ENCODE measurements at places on chromosomes 11 and 22.

- peak; percentile 50 for DNase-seq
These were observed at the start of gene POGLUT3 for GRCh38 chr11:108498046-108498815. TSS of gene POGLUT3 (minus strand) at chr11:108498384. CDS start at chr11:108498366, 18 bp downstream.

GRCh38 chr11:111329306-111330204, 31.2 kb downstream of the POU2AF3 start:
- DNase-seq, result no peak

GRCh38 chr22:20864186-20864908, 5.5 kb downstream of the SNAP29 start:
- no peak for DNase-seq

DNA sequence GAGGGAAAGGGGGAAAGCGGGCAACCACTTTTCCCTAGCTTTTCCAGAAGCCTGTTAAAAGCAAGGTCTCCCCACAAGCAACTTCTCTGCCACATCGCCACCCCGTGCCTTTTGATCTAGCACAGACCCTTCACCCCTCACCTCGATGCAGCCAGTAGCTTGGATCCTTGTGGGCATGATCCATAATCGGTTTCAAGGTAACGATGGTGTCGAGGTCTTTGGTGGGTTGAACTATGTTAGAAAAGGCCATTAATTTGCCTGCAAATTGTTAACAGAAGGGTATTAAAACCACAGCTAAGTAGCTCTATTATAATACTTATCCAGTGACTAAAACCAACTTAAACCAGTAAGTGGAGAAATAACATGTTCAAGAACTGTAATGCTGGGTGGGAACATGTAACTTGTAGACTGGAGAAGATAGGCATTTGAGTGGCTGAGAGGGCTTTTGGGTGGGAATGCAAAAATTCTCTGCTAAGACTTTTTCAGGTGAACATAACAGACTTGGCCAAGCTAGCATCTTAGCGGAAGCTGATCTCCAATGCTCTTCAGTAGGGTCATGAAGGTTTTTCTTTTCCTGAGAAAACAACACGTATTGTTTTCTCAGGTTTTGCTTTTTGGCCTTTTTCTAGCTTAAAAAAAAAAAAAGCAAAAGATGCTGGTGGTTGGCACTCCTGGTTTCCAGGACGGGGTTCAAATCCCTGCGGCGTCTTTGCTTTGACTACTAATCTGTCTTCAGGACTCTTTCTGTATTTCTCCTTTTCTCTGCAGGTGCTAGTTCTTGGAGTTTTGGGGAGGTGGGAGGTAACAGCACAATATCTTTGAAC, 6.8 kb downstream of the MALAT1 start:
- DNase-seq, result no peak

GRCh38 chr22:46443850-46444389, 93.5 kb downstream of the CELSR1 start:
- no peak for DNase-seq

- DNase-seq, result no peak
These were observed 32.2 kb downstream of the ZBTB16 start for GRCh38 chr11:114091516-114092397.

DNA sequence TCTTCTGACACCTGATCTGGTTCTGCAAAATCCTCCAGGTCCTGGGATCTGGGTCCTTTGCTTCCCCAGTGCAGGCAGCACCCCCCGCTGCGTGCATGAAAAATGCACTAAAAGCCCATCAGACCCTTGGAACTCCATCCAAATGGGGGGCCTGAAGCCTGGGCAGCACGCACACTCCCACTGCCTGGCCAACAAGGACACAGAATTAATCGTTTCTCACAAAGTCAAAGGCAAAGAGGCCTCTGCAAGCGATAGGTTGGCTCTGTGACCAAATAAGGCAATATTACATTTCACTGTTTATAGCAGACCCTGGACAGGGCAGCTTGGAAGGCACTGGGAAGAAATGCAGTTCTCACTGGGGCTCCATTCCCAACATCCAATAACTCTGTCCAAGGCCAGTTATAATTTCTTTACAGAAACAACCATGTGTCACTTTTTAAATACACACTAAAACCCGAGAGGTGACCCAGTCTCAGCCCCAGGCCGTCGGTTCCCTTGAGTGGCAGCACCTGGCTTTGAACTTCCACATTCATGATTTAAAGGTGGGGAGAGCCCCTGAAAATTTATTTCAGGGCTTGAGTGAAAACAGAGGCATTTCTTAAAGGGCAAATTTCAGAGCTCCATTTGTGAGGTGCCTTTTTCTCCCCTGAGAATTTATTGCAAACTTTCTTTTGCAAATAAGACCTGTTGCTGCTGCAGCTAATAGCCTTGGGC, 114.4 kb upstream of the ANO1 start:
- DNase-seq, result no peak

DNA sequence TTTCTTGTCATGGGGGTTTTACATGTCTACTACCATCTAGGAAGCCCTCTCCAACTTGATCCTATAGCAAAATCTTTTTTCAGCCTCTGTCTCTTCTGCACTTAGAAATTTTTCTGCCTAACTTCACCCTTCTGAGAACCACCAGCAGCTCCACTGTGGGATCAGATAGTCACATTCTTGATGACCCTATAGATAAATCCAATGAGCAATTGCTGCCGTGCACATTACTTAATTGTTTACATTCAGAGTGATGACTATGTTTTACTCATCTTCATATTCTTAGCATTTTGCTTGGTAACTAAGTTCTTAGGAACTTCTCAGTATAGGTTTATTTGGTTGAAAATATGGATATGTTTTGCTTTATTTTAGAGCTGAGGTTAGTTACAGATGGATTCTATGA, 12.4 kb upstream of the ETS1 start:
- DNase-seq, result no peak

- peak; percentile 41 for DNase-seq
These were observed 165.9 kb upstream of the NCAM1 start for GRCh38 chr11:112795142-112795815.

DNA sequence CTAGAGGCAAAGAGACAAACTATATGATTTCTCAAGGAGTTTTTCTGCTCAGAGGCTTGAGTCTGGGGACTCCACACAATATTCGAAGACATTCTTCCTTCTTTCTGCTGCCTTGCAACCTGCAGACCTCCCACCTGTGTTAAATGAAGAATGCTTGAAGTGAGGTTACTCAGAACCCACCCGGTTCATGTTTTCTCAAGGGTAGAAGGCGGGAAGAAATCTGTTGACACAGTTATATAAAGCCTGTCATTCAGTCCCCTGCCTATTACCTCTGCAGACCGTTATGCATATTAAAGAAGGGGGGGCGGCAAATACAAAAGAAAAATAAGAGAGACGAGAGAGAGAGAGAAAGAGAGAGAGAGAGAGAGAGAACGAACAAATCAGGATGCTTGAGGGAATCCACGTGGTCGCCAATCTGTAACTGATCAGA, 2.2 kb upstream of the KMT2A start:
- DNase-seq, result no peak

- DNase-seq, result no peak
These were observed 55.1 kb upstream of the SCUBE2 start for GRCh38 chr11:9146477-9146876.

GRCh38 chr11:92552942-92553341, 328.3 kb downstream of the FAT3 start:
- DNase-seq, result no peak

- DNase-seq, result no peak
These were observed 41.1 kb upstream of the CD82 start for GRCh38 chr11:44524346-44524745.

- DNase-seq, result no peak
These were observed 102.2 kb upstream of the FGF3 start for GRCh38 chr11:69921128-69922014.

DNA sequence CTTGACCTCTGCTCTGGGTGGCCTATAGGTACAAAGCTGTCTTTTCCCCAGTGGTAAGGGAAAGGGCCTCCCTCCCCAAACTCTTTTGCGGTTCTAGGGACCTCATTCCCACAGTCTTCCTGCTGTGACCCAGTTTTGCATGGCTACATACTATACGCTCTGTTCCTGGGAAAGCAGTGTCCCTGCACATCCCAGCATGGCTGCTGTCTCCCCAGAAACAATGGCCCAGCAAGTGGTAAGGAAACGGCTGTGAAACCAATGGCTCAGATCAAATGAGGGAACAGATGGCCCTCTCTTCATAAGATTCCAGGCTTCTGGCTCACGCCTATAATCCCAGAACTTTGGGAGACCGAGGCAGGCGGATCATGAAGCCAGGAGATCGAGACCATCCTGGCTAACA, 41.1 kb downstream of the RPL27A start:
- DNase-seq, result no peak

DNA sequence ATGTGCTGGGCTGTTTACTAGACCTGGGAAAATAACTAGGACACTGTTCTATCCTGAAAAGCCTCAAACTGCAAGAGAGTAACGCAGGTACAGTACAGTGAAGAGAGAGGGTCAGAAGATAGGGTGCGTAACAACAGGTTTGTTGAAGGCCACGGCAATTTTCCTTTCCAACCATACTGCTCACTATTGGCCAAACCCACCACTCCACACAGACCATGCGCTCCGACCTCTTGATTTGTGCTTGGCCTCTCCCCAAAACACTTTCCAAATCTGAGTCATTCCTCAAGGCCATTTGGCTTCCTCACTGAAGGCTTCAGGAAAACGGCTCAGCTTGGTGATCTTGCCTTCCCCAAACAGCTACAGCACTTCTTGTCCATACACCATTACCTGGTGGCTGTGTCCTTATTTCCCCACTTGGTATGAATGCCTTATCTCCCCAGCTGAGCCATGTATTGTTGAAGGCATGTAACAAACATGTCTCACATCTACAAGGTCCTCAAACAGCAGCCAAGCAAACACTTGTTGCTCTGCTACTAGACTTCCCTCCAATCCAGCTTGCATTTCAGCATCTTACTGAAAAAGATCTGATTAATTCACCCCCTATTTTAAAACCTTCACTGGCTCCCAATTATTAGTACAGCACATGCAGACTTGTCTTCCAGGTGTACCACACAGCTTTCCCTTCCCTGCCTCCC, 40.9 kb downstream of the TCF20 start:
- no peak for DNase-seq

- no peak for DNase-seq
These were observed 253.7 kb upstream of the POU2AF2 start for GRCh38 chr11:110991661-110992355.

GRCh38 chr11:21564095-21564494, 628.8 kb upstream of the ANO5 start:
- DNase-seq, result no peak

GRCh38 chr11:64665411-64665821, 57.6 kb downstream of the NRXN2 start:
- DNase-seq, result no peak

GRCh38 chr22:24565077-24565476, 9.3 kb downstream of the SNRPD3 start:
- no peak for DNase-seq

- DNase-seq, result peak; percentile 37
These were observed 753 bp downstream of the PRPF19 start for GRCh38 chr11:60905551-60906113.

- DNase-seq, result no peak
These were observed 42.2 kb downstream of the BUD13 start for GRCh38 chr11:116730601-116731000.

DNA sequence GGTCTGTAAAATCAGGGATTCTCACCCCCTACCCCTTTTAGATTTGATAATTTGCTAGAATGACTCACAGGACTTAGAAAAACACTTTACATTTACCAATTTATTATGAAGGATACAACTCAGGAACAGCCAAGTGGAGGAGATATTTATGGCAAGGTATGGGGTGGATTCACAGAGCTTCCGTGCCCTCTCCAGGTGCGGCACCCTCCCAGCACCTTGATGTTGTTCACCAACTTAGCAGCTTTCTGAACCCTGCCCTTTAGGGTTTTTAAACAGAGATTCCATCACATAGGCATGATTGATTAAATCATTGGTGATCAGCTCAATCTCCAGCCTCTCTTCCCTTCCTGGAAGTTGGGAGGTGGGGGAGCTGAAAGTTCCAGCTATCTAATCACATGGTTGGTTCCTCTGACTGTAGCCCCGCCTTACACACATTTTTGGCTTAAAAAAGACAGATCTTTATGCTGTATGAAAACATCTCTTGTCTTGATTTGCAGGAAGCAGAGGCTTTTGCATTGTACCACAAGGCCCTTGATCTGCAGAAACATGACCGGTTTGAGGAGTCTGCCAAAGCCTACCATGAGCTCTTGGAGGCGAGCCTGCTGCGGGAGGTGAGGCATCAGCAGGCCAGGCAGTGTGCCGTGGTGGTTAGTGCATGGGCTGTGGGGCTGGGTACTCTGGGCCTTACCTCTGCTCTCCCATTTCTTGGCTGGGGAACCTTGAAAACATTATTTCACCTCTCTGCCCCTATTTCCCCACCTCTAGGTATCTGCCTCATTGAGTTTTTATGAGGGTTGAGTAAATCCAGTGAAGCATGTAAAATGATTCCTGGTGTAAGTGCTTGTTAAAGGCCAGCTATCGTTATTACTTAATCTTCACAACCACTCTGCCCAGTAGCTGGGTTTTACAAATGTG, 27.0 kb downstream of the CABIN1 start:
- DNase-seq, result no peak

GRCh38 chr22:36900880-36901279, 12.5 kb upstream of the CSF2RB start:
- DNase-seq, result no peak

- DNase-seq, result peak; percentile 86
These were observed 13.2 kb downstream of the RAC2 start for GRCh38 chr22:37230673-37231405.

GRCh38 chr11:44637487-44637886, 72.0 kb downstream of the CD82 start:
- no peak for DNase-seq

DNA sequence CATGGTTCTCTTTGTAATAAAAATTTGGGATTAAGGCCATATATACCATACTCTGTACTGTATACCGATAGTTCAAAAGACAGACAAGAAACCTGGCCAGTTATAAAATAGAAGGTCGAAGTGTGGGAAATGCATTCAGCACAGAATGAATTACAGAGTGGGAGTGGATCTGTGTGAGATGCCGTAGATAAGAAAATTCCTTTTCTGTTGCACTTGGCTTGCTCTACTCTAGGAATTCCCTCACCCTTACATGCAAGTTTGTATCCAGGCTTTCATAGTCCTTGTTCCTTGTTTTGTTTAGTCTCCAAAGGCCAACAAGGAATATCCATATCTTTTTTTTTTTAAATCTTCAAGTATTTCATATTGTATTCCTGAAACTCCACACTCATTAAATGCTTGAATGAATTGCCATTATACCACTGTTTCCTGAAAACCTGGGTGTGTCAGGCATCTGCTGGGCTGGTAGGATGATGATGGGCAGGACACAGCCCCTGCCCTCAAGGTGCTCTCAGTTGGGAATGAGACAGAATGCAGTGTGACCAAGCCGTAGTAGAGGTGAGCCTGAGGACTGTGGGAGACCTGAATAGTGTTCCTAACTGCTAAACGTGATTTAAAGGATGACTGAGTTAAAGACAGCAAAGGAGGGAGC, 53.5 kb downstream of the TEAD1 start:
- DNase-seq, result no peak

Data from activated CD4-positive, alpha-beta T cell treated with anti-CD3 and anti-CD28 coated beads, Interleukin-2, Interleukin-6, amounts not matched to agents 100 ng/mL and 50 ng/mL, durations not matched to agents 16 hours and 8 hours (primary cell).